ENCODE measurements at places on chromosomes 4 and X.

- DNase-seq = no peak
Measured at GRCh38 chrX:43971966-43972961, 926 bp downstream of the NDP start.

DNA sequence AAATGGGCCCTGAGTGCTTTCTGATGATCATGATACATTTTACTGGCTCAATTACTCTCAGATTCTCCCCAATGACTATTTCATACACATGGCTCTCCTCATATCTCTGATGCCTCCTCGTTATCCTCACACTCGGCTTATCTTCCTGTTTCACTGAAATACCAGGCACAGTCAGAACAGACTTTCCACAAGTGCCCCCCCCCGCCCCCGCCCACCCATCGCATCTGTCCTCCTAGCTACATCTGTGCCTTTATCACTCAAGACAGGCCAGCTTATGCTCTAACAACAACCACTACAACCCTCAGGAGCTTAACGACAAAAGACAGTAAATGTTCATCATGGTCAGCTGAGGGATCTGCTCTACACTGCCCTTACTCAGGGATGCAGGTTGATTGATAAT is 610.6 kb upstream of the DIPK2B start:
- DNase-seq = no peak

DNA sequence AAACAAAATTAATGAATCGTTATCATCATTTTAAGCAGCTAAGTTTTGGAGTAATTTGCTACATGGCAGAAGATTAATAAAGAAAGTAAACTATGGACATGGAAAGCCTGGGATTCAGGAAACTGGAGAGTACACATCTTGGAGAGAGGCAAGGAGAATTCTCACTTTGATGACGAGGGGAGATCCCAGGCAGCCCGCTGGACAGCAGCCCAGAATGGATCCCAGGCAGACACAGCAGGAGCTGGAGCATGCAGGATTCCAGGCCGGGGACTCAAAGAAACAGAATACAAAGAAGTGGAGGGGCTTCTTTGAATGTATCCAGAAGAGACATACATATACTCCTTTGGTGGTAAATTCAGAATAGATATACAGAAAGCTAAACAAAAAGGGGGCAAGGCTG is 118.0 kb upstream of the ATP6AP2 start:
- no peak for DNase-seq

DNA sequence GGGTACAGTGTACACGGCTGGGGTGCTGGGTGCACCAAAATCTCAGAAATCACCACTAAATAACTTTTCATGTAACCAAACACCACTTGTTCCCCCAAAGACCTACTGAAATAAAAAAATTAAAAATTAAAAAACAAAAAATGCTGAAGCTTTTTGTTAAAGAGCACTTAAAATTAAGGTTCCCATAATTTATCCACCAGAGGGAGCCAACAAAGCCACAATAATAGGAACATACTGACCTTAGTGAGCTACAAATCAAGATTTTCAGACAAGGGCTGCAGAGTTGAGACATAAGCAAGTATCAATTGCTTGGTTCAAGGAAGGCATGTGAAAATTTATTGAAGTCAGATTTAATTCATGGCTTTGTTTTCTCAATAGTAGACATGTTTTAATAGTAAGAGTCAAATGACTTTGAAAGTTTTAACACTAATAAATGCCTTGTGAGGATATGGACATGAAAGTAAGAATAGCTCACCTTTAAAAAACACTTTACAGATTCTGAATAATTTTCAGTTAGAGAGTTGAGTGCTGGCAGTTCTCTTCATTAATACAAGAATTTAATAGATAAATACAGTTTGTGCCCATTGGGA is 43.0 kb upstream of the SCOC start:
- peak; percentile 51 for DNase-seq

DNA sequence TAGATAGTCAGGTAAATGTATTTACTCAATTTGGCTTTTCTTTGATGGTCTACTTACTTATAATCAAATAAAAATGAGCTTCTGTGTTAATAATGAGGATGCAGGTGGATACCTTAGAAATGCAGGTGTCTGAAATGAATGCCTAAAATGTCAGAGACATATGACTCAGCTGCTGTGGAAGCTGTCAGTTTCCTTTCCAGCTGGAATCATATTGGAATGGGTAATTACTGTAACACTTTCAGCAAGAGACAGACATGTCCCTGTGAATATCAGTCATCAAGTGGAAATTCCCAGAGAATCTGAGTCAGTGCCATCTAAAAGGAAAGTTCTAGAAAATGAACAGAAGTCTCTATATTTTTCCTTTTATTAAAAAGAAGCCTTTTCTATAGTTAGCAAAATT is 783.0 kb upstream of the AADAT start:
- no peak for DNase-seq

GRCh38 chr4:1583051-1583785 is 100.9 kb downstream of the FAM53A start:
- DNase-seq = no peak

DNA sequence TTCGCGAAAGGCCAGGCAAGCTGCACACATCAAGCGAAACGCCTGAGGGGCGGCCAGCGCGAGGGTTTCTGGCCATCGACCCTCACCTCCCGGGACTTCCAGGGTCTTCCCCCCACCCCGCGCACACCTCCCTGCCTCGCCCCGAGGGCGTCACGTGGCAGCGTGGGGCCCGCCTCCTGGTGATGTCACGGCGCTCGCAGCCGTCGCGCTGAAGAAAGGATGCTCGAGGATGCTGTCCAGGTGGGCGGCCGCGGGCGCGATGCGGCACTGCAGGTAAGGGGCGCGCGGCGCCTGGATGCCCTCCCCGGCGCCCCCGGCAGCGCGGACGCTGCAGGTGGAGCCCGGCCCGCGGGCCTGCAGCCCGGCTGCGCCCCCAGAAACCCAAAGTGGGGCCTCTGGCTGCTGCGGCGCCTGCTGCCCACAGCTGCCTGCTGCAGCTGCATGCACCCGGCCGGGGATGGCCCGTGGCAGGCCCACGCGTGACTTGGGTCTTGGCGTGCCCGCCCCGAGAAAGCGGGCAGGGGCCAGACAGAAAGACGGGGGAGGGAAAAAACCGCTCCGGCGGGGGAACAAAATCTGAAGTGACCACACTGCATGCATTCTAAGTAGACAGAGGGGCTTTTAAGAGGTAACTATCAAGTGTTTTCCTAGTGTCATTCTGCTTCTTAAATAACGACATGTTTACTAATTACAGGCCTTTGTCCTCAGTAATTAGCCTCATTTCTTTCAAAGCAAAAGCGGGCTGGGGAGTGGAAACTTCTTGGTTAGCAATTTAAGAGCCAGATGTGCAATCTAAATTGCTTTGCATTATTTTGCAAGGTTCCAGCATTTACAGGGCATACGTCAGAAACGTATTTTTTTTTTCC is 1.7 kb downstream of the CLCN4 start:
- peak; percentile 54 for DNase-seq

DNA sequence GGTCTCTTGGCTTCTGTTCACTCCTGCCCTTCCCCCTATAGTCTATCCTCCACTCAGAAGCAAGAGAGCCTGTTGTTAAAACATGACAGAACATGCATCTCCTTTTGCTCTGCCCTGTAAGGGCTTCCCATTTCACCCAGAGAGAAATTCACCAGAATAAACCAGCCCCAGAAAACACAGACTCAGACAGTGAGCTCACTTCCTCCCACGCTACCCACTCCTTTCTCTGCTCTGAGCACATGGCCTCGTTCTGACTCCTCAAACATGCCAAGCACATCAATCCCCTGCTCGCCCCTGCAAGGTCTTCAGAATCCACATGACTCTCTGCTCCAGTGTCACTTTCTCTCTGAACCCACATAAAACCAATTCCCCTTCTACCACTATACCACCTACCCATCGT is 50.4 kb downstream of the MID1 start:
- peak; percentile 23 for DNase-seq

DNA sequence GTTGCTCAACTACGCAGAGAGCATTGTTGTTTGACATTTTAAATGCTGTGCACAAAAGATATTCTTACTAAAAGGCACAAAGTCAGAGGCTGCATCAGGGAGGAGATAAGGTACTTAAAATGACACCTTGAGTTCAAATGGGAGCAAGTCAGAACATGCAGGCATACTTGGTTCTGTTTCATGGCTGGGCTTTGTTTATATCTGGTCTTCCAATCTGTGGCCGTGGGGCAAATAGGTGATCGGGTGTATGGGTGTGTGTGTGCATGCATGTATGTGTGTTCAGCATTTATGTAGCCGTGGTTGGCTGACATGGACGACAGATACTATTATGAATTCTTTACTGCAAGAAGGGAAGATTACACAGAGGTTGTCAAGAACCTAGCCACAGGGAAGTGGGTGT is 106.1 kb downstream of the RASL11B start:
- no peak for DNase-seq
